AG08396 (cell line): ENCODE measurements at places on chromosomes 12 and 14.

DNA sequence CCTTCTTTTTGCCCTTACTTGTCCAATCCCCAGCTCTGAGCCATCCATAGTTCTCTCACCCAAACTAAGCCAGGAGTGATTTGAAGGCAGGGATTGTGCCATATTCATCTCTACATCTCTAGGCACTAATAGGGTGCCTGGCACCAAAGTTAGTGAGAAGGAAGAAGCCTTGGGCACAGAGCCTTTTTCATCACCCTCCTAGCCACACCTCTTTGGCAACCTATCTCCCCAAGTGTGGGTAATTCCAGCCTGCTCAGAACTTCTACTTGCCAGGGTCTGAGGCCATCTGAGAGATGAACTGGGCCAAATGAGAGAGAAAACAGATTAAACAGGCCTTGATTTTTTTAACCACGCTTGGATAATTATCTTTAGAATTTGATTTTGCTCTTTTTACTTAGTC, 61.3 kb downstream of the PHLDA1 start:
- no peak for DNase-seq

GRCh38 chr12:558580-558979, 98.8 kb downstream of the B4GALNT3 start:
- DNase-seq = no peak

DNA sequence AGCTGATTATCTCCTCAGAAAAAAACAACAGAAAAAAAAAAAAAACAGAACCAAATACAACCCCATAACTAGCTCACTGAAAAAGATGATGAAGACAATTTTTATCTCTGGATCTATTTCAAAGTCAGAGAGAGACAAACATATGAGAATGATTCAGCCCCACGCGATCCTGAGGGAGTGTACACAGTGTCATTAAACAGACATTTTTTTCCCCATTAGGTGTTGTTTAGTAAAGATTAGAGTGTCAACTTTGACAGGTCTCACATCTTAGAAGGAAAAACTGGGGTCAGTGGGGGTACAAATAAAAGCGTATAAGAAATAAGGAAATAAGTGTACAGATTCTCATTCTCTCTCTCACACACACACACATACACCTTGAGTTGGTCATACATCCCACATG, 635.4 kb downstream of the NRXN3 start:
- DNase-seq = no peak

- no peak for DNase-seq
Observed at GRCh38 chr12:114313910-114314309, 92.0 kb downstream of the TBX5 start.

GRCh38 chr14:24278424-24278823, 7.0 kb upstream of the RABGGTA start:
- no peak for DNase-seq

GRCh38 chr14:98931911-98932310, 340.1 kb downstream of the BCL11B start:
- no peak for DNase-seq
